ENCODE measurements at places on chromosomes 16 and 17.

DNA sequence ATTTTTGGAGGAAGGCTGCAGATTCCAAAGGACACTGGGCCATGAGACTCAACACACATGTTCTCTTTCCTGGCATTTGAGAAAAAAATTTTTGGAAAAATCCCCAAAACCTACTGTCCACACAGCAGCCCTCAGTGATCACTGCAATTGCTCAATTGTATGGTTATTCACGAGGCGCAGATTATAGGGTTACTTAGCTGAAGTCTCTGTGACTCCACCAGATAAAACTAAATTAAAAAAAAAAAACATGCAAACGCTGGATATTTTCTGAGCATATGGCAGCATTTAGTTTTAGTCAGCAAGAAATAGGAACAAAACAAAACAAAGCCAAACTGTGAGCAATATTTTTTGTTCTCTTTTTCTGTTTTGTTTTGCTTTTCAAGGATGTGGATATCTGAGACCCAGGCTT is 83.8 kb upstream of the FAM20A start:
- DNase-seq = no peak

DNA sequence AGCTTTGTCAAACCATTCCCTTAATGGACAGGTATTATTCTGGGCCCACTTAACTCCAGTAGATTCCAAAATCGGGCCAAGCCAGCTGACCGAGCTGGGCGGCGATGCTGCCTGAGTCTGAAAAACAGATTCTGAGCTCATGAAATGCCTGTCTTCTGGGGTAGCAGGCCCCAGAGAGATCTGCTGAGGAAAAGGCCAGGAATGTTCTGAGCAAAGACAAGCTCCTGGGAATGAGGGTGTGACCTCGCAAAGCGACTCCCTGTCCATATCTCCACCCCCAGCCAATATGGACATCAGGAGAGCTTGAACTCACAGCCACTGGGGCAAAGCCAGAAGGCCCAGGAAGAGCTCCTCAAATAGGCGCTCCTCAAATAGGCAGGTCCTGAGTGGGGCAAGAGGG is 23.7 kb downstream of the ZNF423 start:
- DNase-seq = no peak

DNA sequence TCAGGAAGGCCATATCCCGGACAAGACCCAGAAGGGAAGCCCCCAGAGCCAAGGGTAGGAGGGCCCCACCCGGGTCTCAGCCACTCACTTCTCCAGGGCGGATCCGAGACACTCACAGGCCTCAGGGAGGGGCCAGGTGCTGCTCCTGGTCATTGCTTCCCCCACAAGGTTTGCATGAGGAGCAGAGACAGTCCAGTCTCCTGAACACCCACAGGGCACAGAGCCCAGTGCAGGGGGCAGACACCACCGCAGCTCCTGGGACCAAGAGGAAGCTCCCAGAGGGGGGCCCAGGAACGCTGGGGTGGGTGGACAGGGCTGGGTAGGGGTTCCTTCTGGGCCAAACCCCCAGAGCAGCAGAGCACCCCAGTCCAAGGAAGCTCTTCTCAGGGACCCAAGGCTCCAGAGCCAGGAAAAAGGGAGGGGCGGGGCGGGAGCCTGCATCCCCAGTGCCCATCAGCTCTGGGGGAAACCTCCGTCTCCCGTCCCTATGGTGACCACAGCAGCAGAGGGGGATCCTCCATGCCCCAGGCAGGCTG is 709 bp upstream of the MRPL28 start:
- DNase-seq = no peak

GRCh38 chr17:9307313-9307998 is 268.2 kb downstream of the STX8 start:
- DNase-seq = no peak

DNA sequence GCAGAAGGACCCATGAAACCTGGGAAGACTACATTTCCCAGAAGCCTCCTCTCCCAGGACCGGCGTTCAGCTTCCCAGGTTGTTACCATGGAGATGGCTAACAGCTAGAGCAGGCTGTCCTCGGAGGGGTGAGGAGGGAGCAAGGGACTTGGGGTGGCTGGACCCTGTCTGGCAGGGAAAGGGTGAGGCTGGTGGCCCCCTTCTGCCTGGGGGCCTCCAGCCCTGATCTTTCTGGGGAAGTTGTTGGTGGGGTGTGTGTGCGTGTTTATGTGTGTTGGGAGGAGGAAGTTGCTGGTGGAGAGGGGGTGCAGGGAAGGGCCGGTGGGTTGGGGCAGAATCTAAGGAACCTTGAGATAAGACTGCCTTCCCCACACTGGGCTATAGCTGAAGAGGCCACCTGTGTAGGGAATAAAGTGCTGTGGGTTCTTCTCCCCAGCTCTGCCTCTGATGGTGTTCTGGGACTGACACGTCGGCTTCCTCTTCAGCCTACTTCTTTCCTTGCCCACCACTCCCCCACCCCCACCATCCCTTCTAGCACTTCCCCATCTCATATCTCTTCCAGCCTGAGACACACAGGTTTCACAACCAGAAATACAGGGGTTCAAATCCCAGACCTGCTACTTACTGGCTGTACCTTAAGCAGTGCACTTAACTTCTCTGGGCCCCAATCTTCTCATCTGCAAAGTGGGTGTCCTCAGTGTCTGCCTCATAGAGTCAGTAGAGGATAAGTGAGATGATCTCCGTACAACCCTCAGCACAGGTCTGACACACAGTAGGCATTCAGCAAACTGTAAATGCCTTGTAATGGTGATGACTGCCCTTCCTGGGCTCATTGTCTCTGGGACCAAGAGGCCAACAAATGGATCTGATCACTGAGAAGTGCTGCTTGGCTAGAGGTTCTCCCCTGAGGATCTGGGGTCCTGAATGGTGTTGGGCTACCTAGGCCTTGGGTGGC is at the start of gene DRC7:
DRC7 (plus strand) TSS at position 82 of the 955 bp plus-strand sequence. CDS start 3,144 bp downstream, outside the sequence.
- DNase-seq = peak; percentile 38

GRCh38 chr16:9395958-9396359 is 304.5 kb downstream of the HAPSTR1 start:
- no peak for DNase-seq

- no peak for DNase-seq
Observed at GRCh38 chr16:30953111-30953510, 4.2 kb downstream of the ORAI3 start.
